ENCODE measurements at places on chromosomes 11 and 22. TPM values are rescaled to one million over a fixed set of nuclear protein-coding genes. Genes with fewer than 3 reads are reported as not detected.

The OR6M1 gene
- polyA plus RNA-seq = not detected

The PIH1D2 gene
- 1.1 TPM for polyA plus RNA-seq

The YPEL1 gene
- polyA plus RNA-seq = 18.6 TPM

The SCGB1C1 gene
- 0.34 TPM for polyA plus RNA-seq

The BAIAP2L2 gene
- 1.2 TPM for polyA plus RNA-seq

GRCh38 chr22:28366856-28367255, 312.8 kb downstream of the TTC28 start:
- DNase-seq = no peak

DNA sequence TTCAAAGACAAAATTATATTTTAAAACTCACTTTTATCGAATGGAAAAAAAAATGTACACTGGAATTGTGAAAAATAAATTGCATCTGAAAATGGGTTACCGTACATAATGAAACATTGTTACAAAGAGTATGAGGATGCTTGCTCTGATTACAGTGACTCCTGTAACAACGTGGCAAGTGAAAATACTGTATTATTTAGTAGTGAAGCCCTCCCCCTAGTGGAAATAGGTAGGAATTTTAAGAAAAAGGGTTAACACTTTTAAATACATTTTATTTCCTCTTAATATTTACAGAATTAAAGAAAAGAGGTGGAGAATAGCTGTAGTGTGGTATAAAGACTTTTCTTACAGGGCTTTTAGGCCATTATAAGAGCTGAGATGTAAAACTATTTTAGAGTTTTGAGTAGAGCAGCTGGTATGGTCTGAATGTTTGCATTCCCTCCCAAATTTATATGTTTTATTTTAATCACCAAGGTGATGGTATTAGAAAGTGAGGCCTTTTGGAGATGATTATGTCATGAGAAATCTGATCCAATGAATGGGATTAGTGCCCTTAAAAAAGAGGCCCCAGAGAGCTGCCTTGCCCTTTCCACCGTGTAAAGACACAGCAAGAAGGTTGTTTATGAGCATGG, 25.2 kb downstream of the FAM76B start:
- peak; percentile 41 for DNase-seq

DNA sequence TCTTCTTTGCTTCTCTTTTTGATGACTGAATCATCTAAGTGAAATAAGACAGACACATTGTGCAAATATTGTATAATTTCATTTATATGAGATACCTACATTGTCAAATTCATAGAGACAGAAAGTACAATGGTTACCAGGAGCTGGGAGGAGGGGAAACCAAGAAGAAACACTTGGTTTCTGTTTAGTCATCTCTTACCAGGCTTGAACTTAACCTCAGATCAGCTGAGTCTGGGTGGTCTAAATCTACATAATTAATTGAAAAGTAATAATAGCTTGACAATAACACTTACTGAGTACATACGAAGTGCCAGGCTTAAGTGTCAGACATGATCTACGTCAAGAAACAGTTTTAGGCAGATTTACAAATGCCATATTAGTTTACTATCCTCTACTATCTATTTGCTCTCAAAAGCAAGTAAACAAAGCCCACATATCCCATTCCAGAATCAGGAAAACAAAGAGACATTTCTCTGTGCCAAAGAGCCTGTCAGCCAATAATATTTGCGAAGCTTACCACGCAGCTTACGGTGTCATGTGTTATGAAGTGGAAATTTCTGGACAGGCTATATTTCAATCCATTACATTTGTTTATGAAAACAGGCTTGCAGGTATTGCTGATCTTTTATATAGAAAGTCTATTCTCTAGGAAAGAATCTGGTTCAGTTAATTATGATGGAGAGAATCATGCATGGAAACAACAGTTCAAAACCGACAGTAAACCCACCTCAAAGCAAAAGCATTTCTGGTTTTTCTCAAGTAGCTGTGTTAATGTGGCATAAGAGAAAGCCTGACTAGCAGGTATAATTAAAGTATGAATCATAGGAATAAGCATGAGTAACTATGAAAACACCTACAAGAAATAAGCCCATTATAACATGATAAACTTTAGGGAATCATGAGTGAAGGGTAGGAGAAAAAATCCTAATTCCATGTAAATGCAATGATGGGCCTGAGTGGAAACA, 2.7 kb upstream of the ARHGAP42 start:
- DNase-seq = no peak

DNA sequence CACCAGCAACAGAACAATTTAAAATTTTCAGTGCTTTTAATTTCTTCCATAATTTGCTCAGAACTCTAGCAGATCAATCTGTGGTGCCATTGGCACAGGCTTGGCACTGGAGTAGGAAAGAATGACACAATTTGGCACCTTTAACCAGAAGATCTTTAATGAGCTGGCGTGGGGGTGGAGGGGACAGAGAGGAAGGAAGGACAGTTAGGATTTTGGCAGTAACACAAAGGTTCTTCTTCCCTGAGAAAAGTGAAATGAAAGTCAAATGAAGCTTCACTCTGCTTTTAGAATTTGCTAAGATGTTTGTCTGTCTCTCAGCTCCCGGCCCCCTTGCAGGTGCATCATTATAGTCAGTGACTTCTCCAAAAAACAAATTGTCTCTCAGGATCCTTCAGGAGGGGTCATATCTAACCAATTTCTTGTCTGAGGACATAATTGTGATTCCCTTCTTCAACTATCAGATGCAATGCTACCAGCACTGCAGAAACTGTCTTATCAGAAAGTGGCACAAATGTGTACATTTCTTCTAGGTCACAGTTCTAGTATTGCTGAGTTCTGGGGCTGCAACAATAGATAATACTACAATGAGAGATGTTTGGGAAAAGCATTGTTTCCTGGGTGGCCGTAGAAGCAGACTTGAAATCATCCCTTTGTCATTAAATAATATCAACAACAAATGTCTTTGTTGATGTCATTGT, 66.8 kb downstream of the CSTPP1 start:
- no peak for DNase-seq

GRCh38 chr11:60957188-60957587, 5.2 kb upstream of the SLC15A3 start:
- DNase-seq = no peak

- DNase-seq = no peak
Measured at GRCh38 chr11:91926965-91927364, 297.7 kb upstream of the FAT3 start.

All from forelimb muscle (tissue), 1 donor.